Hematopoietic multipotent progenitor cell treated with erythropoietin and hydrocortisone succinate and interleukin-3 and kit ligand, for 15 days (in vitro differentiated cells): ENCODE measurements at places on chromosomes 2 and 18.

GRCh38 chr18:26546170-26546874, 2.0 kb downstream of the KCTD1 start:
- no peak for DNase-seq

GRCh38 chr2:51170273-51170672, 138.3 kb upstream of the NRXN1 start:
- DNase-seq: no peak

DNA sequence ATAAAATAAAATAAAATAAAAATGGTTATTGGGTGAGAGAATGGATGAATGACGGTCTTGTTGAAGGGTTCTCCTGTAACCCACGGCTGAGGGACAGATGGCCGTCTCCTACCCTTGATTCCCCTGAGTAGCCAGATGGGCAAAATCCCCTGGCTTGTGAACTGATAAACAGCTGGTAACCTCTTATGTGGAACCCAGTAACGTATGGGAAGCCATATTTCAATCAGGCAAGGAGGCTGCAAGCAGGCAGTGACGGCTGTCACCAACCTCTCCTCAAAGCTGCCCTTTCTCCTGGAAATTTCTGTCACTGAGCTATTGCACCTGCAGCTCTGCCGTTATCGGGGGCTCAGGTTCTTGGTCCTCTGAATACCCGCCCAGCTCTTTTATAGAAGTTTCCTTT, 165.3 kb upstream of the SMAD2 start:
- no peak for DNase-seq

DNA sequence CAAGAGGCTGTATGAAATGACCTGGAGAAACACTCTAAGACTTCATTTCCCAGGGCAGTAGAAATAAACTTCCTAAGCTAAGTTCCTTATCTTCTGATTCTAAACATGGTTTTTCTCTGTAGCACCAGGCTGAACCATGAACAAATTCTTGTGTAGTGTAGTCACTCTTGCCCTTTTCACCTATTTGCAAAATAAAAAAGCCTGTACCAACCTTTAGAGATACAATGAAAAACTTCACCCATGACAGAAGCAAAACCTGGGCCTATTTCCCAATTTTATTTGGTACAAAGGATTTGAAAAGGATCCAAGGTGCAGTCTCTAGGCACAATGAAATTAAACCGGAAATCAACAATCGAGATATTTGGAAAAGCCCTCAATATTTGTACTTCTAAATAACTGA, 43.6 kb downstream of the POLR1A start:
- no peak for DNase-seq

- DNase-seq: no peak
Measured at GRCh38 chr2:74384051-74384450, 3.9 kb upstream of the DCTN1 start.
